Right atrium auricular region (tissue), 2 donors: ENCODE measurements at places on chromosomes 2 and 18.

- H3K27me3 ChIP-seq: no peaks in the 10 kb centered on the region
- H3K4me3 ChIP-seq: no peak overlapping the region
- no peaks in the 10 kb centered on the region for H3K4me1 ChIP-seq
- no peaks in the 10 kb centered on the region for H3K36me3 ChIP-seq
Measured at GRCh38 chr18:73283788-73284187, 416.0 kb upstream of the NETO1 start.

DNA sequence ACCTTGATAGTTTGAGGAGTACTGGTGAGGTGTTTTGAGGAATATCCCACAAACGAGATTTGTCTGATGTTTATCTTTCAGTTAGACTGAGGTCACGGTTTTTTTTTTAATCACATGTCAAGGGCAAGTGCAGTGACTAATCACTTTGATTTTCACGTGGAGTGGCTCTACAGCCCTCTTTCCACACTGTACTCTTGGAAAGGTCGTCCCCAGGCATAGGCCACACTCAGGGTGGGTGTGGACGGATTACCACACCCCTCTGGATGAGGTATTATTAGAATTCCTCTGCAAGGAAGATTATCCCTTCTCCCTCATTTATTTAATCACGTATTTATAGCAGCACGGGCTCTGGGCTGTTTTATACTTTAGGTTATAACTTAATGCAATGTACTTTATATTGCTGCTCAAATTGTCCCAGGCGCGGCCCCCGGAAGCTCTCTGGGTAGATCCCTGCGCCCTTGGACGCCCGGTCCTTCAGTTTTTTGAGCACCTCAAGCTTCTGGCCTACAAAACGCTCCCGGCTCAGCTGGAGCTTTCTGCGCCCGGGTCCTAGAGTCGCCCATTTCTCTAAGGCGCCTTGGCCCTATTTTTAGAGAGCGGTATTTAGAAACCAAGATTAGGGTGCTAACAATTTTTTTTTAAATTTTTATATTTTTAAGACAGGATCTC, 515 bp upstream of the PLEKHB2 start:
- peak; percentile 79 for DNase-seq
- H3K4me3 ChIP-seq: peak overlapping the region; percentile 91
- no peaks in the 10 kb centered on the region for H3K27me3 ChIP-seq

DNA sequence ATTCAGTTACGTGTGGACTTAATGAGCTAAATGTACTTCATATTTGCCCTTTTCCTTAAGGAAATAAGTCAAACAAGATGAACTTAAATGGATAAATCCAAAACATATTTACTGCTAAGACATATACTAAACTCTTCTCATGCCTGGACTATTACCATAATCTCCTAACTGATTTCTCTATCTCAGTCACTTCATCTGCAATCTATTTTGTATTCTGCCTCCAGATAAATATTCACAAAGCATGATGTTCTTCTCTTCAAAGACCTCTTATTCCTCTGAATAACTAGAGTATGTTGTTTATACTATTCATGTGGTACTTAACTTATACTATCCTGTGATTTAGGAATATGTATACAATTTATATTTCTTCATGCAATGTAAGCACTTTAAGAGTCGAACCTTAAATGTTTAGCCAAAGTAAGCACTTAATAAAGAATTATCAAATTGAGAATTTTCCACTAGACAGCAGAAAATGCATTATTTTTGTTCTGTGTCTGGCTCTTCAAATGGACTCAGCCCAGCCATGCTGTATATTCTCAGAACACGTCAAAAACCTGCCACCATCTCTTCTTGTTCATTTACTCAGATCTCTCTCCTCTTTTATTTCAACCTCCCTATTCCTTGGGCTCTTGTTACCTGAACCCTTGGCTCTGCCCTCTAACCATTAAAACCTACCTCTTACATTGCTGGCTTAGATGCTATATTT, 79.9 kb upstream of the ARHGAP28 start:
- no peak overlapping the region for H3K4me3 ChIP-seq
- H3K27me3 ChIP-seq: no peaks in the 10 kb centered on the region
- H3K36me3 ChIP-seq: no peaks in the 10 kb centered on the region
- no peak overlapping the region for H3K27ac ChIP-seq

GRCh38 chr18:26772691-26773090, 92.8 kb downstream of the AQP4 start:
- H3K36me3 ChIP-seq: no peaks in the 10 kb centered on the region
- H3K4me1 ChIP-seq: no peaks in the 10 kb centered on the region
- H3K4me3 ChIP-seq: no peak overlapping the region
- no peak for DNase-seq
- H3K27ac ChIP-seq: no peak overlapping the region
- H3K27me3 ChIP-seq: no peaks in the 10 kb centered on the region
